ENCODE measurements at places on chromosomes 11 and 22.
A peak's percentile ranks its signal among the peaks of the same experiment; 100 is the strongest.

DNA sequence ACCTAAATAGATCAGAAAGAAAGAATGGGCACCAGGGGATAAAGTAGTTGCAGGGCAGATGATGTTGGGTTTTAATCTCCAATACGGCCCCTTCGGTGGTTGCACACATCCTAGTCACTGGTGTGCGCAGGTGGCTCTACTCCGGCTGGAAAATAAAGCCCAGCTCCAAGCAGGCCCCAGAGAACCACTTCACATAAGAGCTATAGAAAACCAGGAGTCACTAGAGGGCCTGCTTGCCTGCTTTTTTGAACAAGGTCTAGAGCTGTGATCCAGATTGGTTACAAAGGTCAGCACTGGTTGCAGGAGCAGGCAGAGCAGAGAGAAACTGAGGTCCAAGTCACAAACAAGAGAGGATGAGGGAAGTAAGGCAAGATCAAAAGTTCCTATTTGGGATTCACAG is 41.5 kb upstream of the MS4A8 start:
- peak; percentile 74 for DNase-seq

GRCh38 chr11:12163181-12163941 is 53.0 kb downstream of the MICAL2 start:
- DNase-seq, result no peak

GRCh38 chr22:49753276-49753890 is 74.3 kb downstream of the BRD1 start:
- no peak for DNase-seq

- DNase-seq, result no peak
Measured at GRCh38 chr22:39176143-39176713, 23.7 kb upstream of the CBX7 start.

DNA sequence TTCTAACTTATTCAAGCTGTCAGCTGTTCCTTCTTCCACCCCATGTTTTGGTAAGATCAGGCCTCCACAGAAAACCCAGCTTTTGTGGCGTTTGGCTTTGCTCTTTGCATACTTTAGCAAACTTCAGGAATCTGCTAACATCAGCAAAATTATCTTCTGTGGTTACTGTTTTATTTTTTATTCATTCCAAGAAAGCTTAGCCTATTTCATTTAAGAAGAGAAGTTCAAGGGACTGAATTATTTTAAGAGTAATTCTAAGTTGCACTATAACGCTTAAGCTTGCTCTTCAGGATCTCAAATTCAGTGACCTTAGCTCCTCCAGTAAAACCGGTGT is 1.1 kb downstream of the JHY start:
- DNase-seq, result no peak

- DNase-seq, result no peak
Measured at GRCh38 chr11:8765294-8765693, 82.7 kb downstream of the RPL27A start.
